ENCODE measurements at places on chromosomes 1 and 21.
A peak's percentile ranks its signal among the peaks of the same experiment; 100 is the strongest.

DNA sequence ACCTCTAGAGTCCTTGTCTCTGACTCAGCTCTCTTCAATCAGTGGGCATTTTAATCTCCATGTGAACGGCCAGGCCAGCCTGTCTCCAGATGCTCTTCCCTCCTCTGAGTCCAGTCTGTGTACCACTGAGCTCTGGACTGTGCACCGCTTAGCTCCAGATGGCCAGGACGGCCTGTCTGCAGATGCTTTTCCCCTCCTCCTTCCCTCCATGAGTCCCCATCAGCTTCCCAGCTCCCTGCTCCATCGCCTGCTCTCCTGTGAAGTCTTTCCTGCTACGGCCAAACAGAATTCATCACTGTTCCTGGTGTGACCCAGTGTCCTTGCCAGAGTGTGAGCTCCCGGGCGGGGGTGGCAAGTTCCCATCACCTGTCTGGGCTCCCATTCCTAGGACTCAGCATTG lies 42.0 kb downstream of the STUM start:
- DNase-seq: no peak

DNA sequence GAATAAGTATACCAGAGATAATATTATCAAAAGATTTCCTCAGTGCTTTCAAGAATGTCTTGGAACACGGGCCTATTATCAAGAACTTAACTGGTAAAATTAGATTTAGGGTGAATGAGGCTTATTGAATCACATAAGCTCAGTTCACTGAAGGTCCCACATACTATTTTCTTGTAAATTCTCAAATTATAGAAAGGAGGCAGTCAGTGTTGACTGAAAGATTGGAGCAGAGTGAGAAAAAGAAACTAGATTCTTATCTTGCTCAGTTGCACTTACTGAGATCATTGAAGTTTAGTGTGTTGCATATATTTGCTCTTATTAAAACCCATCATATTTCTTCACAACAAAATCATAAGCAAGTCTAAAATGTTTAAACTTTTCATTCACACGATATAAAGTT lies 3.9 kb upstream of the RGS1 start:
- DNase-seq: peak; percentile 45

DNA sequence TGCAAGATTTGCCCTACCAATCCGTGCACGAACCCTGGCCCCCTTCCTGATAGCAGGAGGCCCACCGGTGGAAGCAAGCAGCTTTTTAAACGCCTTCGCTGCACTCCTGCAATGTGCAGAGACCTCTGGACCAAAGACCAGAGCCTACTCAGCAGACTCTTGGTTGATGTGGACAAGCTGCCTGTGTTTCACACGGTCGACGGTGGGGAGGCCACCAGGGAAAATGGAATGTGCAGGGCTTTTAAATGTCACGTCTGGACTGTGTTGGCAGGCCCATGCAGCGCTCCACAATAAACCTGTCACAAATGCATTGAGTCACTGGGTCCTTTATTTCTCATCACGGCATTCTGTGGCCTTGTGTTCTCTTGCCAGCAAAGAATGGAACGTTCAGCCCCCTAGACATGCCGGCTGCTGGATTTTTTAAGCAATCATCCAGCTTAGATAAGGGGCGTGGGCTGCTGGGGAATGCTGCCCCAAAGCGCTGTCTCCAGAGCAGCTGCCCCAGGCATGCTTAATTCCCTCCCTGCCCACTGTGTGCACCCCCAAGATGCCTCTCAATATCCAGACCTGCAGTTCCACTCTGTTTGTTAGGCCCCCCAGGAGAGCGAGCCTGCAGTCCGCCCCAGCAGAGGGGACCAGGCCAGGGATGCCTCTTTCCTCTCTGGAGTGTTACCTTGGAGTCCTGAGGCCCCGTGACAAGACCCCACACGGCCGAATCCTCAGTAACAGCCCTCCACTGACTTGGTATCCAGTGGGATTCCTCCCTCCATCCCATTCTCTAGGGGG lies 71.3 kb downstream of the ATP5PO start:
- DNase-seq: no peak

DNA sequence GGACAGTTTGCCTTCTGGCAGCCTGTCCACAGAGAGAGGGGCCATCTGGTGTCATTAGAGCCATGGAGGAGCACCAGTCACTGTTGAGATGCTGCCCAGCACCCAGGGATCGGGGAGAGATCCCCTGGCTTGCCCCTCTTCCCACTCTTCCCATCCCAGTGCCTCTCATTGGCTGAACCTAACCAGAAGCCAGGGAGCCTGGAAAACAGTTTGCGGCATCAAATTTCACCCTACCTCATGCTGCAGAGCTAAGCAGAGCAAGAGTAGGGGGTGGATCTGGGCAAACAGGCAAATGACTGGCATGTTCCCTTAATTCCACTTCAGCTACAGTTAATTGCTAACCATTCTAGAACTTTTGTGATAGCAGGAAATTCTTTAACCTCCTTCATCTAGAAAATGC lies 19.1 kb downstream of the TRAF5 start:
- DNase-seq: no peak

- DNase-seq: no peak
Observed at GRCh38 chr1:185535621-185536020, 198.6 kb upstream of the HMCN1 start.

DNA sequence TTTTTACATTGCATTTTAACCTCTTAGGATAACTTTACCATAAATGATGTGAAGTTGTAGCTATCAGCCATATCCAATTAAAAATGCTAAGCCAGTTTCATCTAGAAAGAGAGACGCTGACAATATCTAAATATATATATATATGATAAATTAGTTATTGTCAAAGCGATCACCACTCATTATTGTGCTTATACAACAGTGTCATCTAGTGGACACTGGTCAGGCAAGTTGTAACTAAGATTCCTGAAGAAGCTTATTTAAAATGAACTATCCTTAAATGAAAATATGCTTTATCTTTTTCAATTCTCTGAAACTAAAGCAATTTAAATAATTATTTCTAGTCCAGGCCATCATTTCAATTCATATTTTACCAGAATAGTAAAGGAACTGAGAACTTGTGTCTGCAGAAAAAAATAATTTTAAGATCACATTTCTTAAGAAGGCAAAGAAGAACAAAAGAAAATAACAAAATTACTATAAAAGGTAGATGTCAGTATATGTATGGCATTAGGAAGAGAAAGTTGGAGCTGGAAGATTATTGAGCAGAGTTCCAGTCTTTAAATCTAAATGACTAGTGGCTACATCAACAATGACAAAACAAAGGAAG lies 193.3 kb upstream of the SNX7 start:
- peak; percentile 49 for DNase-seq

DNA sequence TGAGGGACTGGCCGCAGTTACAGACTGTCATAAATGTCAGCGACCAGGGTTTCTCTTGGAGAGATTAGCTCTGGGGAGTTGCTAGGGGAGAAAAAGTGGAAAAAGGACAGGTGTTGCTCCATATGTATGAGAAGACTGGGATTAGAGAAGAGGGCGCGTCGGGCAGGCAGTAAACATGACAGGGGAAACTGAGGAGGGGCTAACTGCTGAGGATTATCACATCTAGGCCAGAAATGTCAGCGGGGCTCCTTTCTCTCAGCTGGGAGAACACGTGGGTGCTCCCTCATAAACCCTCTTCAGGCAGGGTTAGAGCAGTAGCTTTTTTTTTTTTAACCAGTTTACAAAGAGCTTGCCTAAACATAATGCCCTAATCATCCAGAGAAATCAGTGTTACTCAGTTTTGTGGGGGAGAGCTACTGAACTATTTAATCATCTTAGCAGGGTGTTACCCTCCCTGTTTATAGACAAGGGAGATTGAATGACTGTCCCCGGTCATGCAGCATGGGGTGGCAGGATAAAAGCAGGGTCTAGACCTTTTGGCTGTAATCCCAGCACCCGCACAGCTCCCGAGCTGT lies 35.2 kb downstream of the ELAPOR1 start:
- DNase-seq: no peak

DNA sequence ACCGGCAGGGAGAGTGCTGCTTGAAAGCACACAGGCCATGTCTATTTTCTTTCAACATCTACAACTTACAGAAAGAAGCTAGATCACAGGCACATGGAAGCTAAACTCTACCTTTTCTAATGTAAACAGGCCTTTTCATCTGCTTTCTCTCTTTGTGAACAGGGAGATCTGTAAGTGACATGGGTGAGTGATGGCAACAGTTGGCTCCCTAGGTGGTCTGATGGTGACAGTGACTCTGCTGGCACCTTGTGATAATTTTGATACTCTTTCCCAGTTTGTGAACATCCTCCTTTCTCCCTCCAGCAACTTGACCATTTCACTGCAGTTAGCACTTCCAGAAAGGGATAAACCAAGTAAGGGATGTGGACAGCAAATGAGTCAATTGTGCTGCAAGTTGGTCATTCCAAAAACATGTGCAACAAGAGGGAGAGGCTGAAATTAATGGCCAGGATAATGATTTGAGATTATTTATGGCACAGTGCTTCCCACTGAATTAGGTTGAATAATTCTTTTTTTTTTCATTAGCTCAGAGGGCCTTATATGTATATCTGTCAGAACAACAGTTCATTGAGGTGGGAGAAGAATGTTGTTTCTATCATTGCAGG lies 89.5 kb downstream of the XCL2 start:
- DNase-seq: no peak

GRCh38 chr1:207794861-207795260 lies 43.0 kb downstream of the CD46 start:
- no peak for DNase-seq

DNA sequence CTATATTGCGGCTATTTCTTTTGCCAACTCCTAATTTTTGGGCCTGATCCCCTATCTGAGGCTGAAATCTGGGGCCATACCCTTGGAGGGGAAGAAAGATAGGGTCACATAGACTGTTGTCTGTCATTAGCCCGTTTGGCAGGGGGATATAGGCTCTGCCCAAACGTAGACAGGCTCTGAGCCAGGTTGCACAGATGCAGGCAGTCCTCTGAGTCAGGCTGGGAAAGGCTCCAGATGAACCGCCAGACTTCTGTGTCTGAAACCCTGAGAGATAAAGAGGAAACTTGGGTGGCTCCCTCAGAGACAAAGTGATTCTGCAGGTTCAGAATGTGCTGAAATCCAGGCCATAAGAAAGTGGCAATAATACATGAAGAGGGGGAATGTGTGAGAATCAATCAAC lies 4.0 kb upstream of the CAP1 start:
- DNase-seq: no peak

GRCh38 chr1:225755671-225756319 lies 21.8 kb upstream of the SRP9 start:
- no peak for DNase-seq

GRCh38 chr1:223611936-223612335 lies 53.6 kb downstream of the CAPN8 start:
- DNase-seq: no peak

DNA sequence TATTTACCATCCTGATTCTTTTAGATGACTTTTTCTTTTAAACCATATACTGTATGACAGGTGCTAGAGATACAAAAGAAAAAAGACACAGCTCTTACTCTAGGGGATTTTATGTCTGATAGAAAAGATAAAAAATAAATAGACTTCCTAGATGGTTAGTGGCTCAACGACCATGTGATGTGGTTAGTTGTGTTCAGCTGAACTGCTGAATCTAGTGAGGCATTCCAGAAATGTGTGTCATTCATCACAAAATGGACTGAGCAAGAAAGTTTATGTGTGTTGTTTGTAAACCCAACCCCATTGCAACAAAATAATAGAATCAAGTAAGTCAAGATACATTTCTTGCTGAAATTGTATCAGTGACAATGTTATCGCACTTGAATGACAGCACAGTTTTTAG lies 205.8 kb upstream of the LYPLAL1 start:
- DNase-seq: no peak

DNA sequence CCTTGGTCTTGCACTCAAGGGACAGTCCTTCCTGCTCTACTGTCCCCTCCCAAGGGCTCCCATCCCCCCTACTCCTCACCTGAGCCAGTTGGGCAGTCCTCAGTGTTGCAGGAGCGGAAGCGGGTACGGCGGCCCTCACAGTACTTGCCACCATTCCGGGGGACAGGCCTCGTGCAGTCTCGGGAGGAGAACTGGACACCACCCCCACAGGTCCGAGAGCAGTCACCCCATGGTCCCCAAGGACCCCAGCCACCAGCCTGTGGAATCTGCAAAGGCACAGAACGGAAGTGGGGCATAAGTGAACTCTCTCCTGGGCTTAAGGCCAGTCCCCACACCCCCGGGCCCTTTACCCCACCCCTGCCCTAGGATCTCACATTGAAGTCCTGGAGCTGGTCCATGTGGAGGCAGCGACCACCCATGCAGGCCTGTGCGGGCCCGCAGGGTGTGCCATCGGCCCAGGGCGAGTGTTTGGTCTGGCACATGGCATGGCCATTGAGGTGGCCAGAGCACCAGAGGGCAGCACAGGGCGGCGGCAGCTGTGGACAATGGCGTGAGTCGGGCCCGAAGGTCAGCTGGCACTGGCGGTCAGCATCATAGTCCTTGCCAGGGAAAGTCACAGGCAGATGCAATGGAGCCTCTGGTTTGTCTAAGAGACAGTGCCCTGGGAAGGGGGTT lies 5.2 kb downstream of the ADAMTS4 start:
- no peak for DNase-seq

DNA sequence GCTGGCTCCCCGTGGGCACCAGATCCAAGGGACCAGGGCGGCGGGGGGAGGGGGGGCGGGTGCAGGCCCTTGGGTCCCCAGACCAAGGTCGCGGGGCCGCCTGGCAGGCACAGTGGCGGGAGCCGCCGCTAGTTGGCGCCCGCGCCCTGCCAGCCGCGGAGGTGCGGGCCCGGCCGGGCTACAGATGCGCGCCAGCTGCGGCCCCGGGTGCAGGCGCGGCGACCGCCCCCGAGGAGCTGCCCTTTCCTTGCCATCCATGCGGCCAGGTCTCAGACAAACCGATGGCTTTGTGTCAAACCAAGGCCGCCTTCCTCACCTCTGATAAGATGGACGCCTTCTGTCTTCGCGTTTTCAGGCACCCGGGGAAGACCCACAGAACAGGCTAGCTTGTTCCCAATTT lies 2.2 kb upstream of the RUNX3 start:
- peak; percentile 58 for DNase-seq

GRCh38 chr21:18476639-18477038 lies 73.1 kb upstream of the TMPRSS15 start:
- no peak for DNase-seq

DNA sequence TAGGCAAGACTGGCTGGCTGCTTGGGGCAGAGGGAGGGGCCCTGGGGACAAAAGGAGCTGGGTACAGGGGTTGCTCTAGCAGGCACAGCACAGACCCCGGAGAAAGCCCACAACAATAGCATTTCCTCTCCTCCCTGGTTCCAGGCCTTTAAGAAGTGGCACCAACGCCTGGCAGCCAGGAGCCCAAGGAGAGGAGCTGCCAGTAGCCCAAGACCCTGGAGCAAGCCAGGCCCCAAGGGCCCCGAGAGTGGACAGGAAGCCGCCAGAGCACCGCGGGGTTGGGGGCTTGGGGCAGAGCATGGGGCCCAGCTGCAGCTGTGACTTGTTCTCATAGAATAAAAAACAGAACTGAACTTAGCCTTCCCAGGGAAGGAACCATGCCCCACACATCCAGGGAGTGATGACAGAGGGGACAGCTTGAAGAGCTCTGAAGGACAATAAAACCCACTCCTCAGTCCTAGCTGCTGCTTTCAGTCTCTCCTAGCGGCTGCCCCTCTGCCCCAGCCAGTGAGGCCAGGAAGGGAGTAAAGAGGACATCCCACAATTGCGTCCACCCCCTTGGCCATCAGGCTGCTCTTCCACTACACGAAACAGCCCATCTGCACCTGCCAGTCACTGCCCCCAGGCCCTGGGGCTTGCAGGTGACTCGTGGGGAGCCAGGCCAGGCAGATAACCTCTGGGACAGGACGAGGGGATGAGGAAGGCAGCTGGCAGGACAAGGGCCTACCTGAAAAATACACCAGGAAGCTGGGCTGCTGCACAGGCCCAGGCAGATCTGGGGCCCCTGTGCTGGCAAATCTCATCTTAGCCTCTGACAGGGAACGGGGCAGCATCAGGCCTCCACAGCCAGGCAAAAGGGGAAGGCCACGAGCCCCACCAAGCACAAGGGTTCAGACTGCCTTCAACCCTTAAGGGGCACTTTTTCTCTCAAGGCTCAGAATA lies 16.4 kb downstream of the MTHFR start:
- no peak for DNase-seq
